Stimulated activated CD4-positive, alpha-beta T cell treated with anti-CD3 and anti-CD28 coated beads, Interleukin-2, amount 100 ng/mL, for 4 hours (primary cell): ENCODE measurements at places on chromosomes 1 and 21.

DNA sequence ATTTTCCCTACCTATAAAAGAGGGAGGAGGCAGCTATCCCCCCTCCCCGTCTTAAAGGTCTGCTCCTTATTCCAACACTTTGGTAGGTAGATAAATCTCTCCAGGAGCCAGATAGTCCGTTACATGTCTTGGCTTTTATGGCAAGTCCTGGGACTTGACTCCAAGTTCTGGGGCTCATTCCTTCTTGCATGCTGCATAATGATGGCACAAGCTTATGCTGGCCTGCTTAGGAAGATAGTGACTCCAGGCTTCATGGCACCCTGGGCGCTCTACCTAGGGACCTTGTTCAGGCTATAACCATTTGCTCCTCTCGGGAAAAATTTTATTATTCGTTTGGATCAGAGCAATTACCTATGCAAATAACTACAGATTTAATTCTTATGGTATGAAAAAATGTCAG, 3.7 kb downstream of the SLAMF1 start:
- DNase-seq, result no peak

GRCh38 chr1:25647863-25648262, 31.3 kb downstream of the MAN1C1 start:
- no peak for DNase-seq

DNA sequence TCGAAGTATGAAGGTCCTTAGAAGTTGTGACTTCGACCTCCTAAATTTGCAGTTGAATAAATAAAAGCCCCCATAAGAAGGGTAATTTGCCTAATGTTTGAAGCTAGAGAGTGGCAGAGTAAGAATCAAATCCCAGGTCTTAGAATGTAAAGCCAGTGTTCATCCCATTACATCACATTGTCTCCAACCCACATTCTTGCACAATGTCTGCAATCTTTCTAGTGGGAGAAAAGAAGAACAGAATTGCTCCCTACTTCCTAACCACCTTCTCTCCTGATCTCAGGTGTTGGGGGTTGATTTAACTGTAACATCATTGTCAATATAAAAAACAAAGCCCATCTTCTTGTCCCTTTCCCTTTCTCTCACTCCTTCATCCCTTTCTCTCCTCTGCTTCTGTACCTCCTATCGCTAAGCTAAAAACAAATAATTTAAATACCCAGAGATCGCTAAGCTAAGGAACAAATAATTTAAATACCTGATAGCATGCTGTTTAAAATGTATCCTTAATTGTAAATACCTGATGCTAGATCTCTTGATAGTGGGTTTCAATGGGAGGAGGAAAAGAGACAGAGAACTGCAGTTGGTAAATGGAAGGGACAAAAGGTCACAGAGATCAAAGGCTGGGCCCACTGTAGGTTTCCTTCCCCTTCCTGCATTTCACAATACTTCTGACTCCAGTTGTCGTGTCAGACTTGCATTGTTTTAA, 32.1 kb upstream of the CCDC190 start:
- no peak for DNase-seq

DNA sequence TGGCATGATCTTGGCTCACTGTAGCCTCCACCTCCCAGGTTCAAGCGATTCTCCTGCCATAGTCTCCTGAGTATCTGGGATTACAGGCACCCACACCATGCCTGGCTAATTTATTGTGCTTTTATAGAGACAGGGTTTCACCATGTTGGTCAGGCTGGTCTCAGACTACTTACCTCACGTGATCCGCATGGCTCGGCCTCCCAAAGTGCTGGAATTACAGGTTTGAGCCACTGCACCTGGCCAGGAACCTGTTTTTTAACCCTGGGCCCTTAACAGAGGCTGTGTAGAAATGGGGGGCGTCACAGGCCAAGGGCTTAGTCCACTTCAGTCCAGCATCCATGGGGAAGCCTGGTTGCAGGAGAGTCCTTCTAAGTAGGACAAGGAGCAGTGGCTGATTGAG, 9.3 kb downstream of the FBLIM1 start:
- DNase-seq, result no peak

GRCh38 chr1:4654764-4655673, 610 bp downstream of the AJAP1 start:
- no peak for DNase-seq

DNA sequence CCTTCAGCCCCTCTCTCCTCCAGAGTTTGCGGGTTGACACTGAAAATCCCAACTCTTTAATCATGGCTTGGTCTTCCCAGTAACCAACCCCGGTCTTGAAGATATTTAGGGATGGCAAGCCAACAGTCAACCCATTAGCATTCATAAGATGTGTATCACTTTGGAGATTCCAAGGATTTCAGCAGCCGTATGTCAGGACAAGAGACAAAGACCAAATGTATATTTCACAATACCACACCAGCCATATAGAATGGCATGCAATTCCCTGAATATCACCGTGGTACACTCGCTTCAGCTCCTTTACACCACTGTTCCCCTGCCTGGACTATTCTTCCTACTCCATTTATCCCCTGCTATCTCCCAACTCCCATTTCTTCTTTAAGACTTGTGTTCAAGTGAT, 109.2 kb downstream of the CSMD2 start:
- no peak for DNase-seq
